ENCODE measurements at places on chromosomes 7 and 10.

DNA sequence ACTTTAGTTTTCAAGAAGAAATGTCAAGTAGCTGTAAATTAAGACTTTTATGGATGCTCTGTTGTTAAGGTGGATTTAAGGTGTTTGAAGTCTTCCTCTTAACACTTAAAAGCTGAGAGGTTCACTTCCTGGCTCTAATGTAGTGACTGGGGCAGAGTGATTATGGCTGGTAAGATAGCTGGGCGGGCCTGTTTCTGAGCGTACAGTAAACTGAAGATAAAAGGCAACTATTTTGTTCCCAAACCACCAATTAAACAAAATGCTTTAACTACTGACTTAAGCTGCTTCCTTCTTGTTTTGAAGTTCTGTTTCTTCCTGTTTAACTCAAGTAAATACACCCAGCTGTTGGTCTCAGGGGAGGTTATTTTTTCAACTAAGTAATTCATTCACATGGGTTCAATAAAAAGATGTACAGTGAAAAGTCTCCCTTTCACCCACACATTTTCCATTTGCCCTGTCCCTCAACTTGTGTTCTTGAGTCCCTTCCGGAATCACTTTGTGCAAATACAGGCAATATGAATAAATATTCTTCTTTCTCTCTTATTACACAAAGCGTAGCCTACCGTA, 19.3 kb downstream of the VWA2 start:
- peak; percentile 23 for DNase-seq

- DNase-seq, result no peak
These were observed 275.1 kb downstream of the CELF2 start for GRCh38 chr10:11292576-11293302.

GRCh38 chr7:114567416-114567815, 152.8 kb downstream of the FOXP2 start:
- DNase-seq, result no peak

DNA sequence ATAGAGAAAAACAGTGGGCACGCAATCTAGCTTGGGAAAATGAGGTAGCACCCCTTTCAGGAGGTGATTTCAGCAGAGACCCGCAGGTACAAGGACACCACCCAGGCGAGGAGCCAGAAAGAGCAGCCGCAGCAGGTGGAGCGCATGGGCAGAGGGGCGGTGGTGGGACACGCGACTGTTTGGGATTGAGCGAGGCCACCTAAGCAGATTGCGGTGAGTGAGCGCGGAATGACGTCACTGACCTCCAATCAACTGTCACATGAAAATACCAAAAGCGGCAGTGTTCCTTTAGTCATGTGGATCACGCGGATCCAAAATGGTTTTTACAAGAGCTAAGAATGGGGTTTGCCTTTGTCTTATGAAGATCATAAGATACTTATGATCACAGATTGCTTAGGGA, 40.2 kb upstream of the SLC26A3 start:
- no peak for DNase-seq

- no peak for DNase-seq
These were observed 9.9 kb downstream of the MICU1 start for GRCh38 chr10:72615970-72616369.

GRCh38 chr7:35725280-35725680, 30.3 kb upstream of the HERPUD2 start:
- DNase-seq, result no peak

Data from NCI-H510A treated with DMSO at 0.1 percent for 48 hours (cell line).